ENCODE measurements at places on chromosomes 1 and 21.

GRCh38 chr1:101311146-101311920, 74.5 kb downstream of the S1PR1 start:
- no peak for DNase-seq

- no peak for DNase-seq
Observed at GRCh38 chr1:46983166-46983829, 40.2 kb upstream of the CYP4X1 start.

- no peak for DNase-seq
Observed at GRCh38 chr1:214648801-214649200, 45.8 kb downstream of the CENPF start.

GRCh38 chr21:41211060-41211805, 43.3 kb downstream of the BACE2 start:
- no peak for DNase-seq

- DNase-seq: no peak
Observed at GRCh38 chr21:34906401-34906800, 142.7 kb downstream of the RUNX1 start.

GRCh38 chr1:188425687-188426086, 1596.9 kb downstream of the PLA2G4A start:
- no peak for DNase-seq

DNA sequence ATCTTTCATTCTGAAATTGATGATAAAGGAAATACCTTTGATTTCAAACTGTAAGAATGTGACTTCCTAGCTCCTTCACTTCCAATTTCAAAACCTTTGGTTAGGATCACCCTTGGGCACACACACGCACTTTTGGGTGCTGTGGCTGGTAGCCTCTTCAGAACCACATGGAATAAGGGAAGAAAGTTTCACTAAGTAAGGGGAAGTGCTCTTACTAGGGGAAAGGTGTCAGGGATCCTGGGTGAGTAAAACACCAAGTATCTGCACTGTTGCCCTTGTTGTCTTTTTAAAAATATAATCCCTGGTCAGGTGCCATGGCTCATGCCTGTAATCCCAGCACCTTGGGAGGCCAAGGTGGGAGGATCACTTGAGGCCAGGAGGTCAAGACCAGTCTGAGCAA, 132.4 kb downstream of the SDCCAG8 start:
- DNase-seq: no peak

DNA sequence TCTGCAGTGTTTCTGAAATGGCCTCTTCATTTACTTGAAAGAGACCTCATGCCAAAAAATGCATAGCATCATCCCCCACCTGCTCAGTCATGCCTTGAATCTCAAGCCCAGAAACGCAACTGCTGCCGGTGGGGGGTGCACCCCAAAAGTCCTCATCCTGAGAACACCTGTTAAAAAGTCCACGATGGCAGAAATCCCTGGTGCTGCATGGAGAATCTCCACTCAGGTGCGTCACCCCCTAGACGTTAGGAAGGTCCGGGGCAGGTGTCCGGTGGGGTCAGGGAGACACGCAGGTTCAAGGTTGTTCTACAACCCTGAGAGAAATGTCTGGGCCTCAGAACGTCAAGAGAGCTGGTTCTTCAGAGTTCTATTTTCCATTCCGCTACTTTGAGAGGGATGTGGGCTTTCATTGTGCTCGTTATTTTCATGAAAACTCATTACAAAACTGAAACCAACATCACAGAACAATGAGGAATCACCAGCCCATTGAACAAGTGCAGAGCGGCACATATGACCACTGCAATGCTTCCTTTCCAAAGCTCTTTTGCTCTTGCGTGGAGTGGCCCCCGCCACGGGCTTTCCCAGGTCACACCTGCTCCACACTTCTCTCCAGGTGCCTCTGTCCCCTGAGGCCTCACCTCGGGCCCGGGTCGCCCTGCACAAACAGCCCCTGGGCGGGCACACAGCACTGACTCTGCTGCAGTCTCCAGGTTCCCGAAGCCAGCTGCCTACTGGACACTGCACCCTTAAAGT, 201.9 kb downstream of the TOMM20 start:
- DNase-seq: no peak

- DNase-seq: no peak
Observed at GRCh38 chr1:196660852-196661251, 9.0 kb downstream of the CFH start.

- no peak for DNase-seq
Observed at GRCh38 chr21:39705849-39706248, 39.1 kb upstream of the IGSF5 start.

GRCh38 chr1:31605908-31606427, 11.5 kb upstream of the HCRTR1 start:
- DNase-seq: no peak

GRCh38 chr1:48493970-48494769, 22.2 kb upstream of the SPATA6 start:
- no peak for DNase-seq

- no peak for DNase-seq
Observed at GRCh38 chr1:6221210-6221784, 14.5 kb downstream of the ICMT start.

- no peak for DNase-seq
Observed at GRCh38 chr21:43585514-43585913, 73.8 kb downstream of the HSF2BP start.

GRCh38 chr1:229710746-229711145, 84.7 kb downstream of the URB2 start:
- DNase-seq: no peak

- no peak for DNase-seq
Observed at GRCh38 chr1:89660224-89661061, 27.5 kb downstream of the LRRC8C start.

- no peak for DNase-seq
Observed at GRCh38 chr1:234478152-234478480, 863 bp downstream of the TARBP1 start.

- no peak for DNase-seq
Observed at GRCh38 chr1:246417152-246417812, 89.8 kb downstream of the SMYD3 start.

DNA sequence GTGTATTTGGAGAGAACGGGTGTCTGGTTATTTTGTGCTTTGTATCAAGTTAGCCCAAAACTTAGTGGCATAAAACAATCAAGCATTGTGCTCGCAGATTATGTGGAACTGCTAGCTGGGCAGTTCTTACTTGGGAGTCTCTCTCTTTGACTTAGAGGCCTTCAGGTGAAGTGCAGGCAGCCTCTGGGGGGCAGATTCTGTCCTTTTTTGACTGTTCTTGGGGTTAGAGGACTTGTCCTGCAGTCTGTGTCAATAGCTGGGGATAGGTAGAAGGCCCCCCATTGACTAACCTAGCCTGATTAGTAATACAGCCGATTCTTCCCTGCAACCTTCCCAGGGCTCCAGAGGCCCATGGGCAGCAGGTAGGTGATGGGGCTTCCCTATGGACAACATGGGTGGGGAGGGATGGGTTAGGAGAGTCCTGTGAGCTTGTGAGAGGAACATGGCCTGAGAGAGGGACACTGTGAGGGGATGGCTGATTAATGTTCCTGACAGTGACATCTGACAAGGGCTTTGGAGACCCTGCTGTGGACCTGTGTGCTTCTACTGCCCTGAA, 37.2 kb upstream of the ACOT11 start:
- DNase-seq: no peak

DNA sequence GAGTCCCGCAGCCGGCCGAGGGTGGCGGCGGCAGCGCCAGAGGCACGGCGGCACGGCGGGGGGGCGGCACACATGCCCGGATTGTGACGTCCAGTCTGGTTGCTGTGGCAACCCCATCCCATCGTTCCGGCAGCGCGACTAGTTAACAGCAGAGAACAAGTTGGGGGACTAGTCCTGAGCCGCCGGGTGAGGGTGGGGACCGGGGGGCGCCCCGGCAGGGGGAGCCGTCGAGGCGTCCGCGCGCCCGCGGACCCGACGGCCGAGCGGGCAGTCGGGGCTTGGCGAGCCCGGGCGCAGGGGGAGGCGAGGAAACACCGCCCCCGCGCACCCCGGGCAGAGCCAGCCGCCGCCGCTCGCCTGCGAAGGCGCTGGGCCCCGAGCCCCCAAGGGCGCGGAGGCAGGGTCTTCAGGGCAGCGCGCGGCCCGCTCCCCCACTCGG, at the start of gene CHD5:
CHD5 (minus strand) TSS at position 54 of the 439 bp plus-strand sequence. CDS start 298 bp downstream, outside the sequence.
- no peak for DNase-seq

DNA sequence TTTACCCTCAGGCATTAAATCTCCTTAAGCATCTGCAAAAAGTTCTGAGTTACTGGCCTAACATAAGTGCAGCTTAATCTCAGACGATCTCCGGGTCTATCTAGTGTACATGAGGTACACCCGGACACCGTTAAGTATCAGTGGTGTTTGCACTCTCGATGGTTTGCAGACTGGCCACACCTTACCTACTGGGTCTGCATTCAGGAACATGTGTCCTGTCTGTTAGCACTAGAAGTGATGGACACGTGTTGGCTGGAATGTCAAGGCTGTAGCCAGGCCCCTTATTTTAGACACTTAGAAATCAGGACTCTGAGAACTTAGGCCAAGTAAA, 783 bp upstream of the AGL start:
- no peak for DNase-seq

DNA sequence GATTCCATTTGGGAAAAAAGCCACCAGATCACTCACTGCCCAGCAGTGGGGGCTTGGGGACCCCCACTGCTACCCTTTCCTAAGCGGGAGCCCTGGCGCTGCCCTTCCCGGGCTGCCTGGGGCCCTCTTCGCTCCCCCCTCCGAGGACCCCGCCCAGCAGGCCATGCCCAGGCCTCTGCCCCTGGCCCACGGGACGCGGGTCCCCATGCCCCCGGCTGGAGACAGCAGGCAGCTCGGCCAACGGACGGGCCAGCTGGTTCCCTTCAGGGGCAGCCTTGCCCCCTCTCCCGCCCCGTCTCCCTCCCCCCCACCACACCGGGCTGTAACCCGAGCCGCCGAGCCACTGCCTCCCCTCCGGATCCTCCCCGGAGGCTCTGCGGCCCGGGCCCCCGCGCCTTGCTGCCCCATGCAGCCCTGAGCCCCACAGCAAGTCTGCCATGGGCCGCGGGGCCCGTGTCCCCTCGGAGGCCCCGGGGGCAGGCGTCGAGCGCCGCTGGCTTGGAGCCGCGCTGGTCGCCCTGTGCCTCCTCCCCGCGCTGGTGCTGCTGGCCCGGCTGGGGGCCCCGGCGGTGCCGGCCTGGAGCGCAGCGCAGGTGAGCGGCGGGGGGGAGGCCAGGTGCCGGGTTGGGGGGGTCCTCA, at the start of gene MMP23B:
MMP23B (plus strand) TSS at position 392 of the 639 bp plus-strand sequence; CDS start at position 438, 46 bp downstream.
- DNase-seq: no peak

DNA sequence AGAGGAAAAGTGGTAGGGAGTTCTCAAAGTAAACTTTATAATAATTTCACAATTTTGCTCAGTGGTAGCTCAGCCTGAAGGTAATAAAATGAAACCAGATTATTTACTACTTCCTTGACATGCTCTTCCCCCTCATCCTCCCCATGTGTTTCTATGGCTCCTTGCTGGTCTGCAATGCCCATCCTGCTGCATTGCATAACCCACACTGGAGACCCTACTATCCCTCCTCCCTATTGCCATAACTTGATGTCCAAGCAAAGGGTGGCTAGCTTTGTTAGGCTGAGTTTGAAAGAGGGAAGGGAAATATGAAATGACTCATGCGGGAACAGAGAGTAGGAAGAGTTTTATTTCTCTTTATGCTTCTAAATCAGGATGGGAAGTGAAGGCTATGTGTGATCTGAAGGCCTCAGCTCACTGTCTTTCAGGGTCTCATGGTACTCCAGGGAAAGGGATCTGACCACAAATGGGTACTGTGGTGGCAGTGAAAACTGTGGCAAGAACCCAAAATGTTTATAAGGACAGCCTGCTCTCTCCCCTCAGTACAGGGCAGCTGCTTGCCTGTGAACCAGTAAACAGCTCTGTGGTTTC, 36.4 kb upstream of the HSD17B7 start:
- DNase-seq: no peak

DNA sequence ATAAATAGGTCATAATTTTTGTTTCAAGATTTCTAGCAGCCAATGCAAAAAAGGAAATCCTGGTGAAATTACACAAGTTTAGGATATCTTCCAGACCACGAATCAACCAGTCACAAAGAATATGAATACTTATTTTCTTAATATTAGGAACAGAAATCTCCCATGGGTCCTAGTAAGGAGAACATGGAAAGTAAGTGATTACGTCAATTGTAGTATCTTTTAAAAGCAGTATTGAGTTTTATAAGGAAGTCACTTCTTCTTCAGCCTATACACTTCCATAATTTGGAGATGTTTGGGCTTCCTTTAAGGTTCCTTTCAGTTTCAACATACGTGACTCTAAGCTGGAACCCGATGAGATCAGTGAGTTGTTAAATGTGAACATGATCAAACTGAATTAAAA, 534.5 kb downstream of the USP25 start:
- no peak for DNase-seq

DNA sequence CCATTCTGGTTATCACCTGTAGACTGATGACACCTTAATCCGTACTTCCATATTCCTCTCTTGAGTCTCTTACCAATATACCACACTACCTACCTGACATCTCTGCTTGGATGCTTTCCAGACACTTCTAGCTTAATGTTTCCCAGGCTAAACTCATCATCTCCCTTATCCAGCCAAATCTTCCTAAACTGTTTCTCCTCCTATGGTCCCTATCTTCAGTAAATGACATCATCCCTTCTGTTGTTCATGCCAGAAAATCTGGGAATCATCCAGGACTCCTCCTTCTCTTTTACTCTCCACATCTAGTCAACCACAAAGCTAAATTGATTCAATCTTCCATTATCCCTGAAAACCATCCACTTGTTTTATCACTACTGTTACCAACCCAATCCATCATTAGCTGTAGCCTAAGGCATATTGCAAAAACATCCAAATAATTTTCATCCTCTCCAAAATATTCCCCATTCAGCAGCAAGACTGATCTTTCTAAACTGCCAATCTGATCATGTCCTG, 464.1 kb upstream of the BEND5 start:
- DNase-seq: no peak

GRCh38 chr1:39214714-39214997, 10.2 kb downstream of the MACF1 start:
- no peak for DNase-seq

- no peak for DNase-seq
Observed at GRCh38 chr1:8155528-8156186, 129.5 kb upstream of the ERRFI1 start.

DNA sequence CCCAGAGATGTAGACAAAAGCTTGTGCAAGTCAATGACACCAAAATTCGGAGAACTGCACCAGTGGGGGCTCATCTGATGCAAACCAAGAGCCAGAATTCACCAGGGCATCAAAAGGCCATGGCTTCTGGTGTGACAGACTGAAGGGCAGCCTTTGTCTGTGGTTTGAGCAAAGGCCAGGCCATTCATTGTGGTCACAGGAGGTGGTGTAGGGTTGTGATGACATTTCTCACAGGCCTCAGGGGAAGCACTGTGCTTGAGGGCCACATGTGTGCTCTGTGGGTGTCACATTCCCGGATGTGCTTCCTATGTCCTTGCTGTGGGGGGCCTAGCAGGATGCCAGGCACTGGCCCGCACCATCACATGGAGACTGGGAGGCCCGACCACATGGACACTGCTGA, 22.5 kb upstream of the KCNE1 start:
- no peak for DNase-seq

- DNase-seq: peak; percentile 85
Observed at GRCh38 chr1:169427081-169427641, at the start of gene CCDC181. TSS of gene CCDC181 (minus strand) at chr1:169427474. CDS start at chr1:169424927, 2,547 bp downstream.

GRCh38 chr1:39992234-39992633, 37.3 kb downstream of the MFSD2A start:
- no peak for DNase-seq

Data from endothelial cell (in vitro differentiated cells).